ENCODE measurements at places on chromosomes 4 and X.

- H3K4me1 ChIP-seq: no peaks in the 10 kb centered on the region
- no peak overlapping the region for H3K27ac ChIP-seq
- no peaks in the 10 kb centered on the region for H3K36me3 ChIP-seq
- DNase-seq: no peak
- H3K4me3 ChIP-seq: no peak overlapping the region
These were observed 33.8 kb upstream of the SLIT2 start for GRCh38 chr4:20217951-20218350.

GRCh38 chr4:44760142-44760898, 34.0 kb upstream of the GNPDA2 start:
- DNase-seq: no peak
- H3K27me3 ChIP-seq: no peaks in the 10 kb centered on the region
- H3K27ac ChIP-seq: no peak overlapping the region

GRCh38 chr4:77930154-77930639, 67.6 kb downstream of the MRPL1 start:
- H3K4me1 ChIP-seq: no peaks in the 10 kb centered on the region
- no peak overlapping the region for H3K27ac ChIP-seq
- H3K27me3 ChIP-seq: no peaks in the 10 kb centered on the region

DNA sequence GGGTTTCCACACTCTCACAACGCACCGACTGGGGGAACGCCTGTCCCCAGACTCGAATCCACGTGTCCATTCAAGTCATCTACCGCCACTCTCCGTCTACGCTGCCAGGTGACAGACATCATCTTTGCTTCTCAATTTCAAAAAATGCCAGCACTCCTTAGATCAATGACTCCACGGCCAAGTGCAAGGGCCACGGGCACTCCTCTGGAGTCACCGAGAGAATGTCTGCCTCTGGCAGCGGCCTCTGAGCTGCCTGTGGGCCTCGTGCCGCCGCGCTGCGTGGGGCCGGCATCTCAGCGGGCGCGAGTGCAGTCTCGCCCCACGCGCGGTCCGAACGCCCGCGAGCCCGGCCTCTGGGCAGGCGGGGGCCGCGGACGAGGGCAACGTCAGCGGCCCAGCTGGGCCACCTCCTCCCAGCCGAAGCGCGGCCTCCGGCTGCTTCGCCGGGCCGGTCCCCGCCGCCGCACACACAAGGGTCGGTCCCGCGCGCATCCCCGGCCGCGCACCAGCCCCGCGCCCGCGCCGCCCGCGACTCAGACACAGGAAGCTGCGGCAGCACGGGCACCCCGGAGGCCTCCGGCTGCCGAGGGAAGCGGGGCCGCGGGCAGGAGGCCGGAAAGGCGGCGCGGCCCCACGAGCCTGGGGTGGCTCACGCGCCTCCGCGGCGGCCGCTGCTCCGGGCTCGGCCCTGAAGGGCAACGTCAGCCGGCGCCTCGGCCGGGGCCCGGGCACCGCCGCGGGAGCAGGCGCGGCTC, 450 bp downstream of the ACSL1 start:
- no peaks in the 10 kb centered on the region for H3K27me3 ChIP-seq
- peak overlapping the region; percentile 56 for H3K4me3 ChIP-seq
- no peak overlapping the region for H3K27ac ChIP-seq
- no peaks in the 10 kb centered on the region for H3K36me3 ChIP-seq
- peaks cover 14% of the 10 kb centered on the region for H3K4me1 ChIP-seq

DNA sequence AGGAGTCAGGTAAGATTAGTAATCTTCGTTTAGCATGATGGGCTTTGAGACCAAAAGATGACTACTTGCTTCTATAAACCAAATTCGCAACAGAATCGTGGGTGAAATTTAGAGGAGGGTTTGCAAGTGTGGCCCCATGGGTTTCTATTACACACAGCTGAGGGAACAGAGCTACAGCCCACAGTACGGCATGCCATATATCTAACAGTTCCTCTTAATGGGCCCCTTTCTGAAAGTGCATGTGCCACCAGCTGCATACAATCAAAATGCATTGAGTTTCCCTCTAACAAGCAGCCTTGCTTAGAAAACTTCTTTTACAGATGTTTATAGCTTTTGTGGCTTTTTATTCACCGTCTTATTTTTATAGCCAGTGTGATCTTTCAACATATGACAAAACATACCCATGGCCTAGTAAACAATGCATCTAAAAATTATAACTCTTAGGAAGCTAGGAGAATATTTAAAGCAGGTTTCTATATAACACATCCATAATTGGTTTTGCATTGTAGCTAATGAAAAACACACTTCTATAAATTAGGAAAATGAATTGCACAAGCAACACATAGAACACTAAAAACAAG, 202.1 kb downstream of the PRDM5 start:
- H3K4me1 ChIP-seq: no peaks in the 10 kb centered on the region
- no peak for DNase-seq
- no peak overlapping the region for H3K4me3 ChIP-seq
- H3K27me3 ChIP-seq: peaks cover under 1% of the 10 kb centered on the region

DNA sequence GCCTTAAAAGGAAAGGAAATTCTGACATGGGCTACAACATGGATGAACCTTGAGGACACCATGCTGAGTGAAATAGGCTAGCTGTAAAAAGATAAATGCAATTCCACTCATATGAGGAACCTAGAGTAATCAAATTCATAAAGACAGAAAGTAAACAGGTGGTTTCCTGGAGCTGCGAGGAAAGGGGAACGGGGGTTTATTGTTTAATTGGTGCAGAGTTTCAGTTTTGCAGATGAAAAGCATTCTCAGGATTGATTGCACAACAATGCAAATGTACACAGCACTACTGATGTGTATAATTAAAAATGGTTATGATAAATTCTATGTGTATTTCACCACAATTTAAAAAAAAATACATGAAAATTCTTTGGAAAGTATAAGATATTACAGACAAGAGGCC, 24.0 kb downstream of the PLRG1 start:
- no peak overlapping the region for H3K4me3 ChIP-seq
- DNase-seq: no peak
- H3K27ac ChIP-seq: no peak overlapping the region
- no peaks in the 10 kb centered on the region for H3K27me3 ChIP-seq

DNA sequence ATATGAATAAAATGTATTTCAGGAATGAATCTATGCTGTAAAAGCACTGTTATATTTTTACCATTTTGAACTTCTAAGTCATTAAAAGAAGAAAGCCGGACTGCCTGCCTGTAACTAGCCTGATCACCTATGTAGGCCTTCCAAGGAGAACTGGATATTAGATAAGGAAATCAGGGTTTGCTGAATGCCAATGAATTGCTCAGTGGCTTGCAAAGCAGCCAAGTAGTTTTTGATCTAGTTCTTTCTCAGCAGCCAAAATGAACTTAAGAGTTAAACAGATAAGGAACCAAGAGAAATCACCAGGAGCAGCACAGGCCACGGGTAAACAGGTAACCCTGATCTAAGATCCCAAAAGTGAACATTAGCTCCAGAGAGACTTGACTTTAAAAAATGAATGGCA, 3.3 kb downstream of the ANXA5 start:
- H3K4me1 ChIP-seq: no peaks in the 10 kb centered on the region
- H3K36me3 ChIP-seq: no peaks in the 10 kb centered on the region
- no peaks in the 10 kb centered on the region for H3K27me3 ChIP-seq

DNA sequence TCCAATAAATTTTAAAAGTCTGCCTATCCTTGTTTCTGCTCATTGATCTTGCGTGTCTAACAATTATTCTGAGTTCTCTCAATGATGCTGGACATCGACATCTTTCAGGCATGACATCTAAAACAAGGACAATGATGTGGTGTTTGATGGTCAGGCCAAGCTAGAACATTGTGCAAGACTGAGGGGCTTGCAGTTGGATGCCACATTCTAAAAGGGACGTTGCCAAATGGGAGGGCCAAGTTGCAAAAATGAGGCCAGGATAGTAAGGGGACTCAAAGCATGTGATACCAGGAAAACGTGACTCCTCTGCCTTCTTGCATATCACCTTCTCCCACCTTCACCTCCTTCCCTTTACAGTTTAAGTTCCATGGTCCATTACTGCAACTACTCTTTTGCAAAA, 29.4 kb upstream of the NSUN7 start:
- DNase-seq: no peak
- no peaks in the 10 kb centered on the region for H3K27me3 ChIP-seq
- no peaks in the 10 kb centered on the region for H3K36me3 ChIP-seq
- no peak overlapping the region for H3K27ac ChIP-seq
- H3K4me3 ChIP-seq: no peak overlapping the region

DNA sequence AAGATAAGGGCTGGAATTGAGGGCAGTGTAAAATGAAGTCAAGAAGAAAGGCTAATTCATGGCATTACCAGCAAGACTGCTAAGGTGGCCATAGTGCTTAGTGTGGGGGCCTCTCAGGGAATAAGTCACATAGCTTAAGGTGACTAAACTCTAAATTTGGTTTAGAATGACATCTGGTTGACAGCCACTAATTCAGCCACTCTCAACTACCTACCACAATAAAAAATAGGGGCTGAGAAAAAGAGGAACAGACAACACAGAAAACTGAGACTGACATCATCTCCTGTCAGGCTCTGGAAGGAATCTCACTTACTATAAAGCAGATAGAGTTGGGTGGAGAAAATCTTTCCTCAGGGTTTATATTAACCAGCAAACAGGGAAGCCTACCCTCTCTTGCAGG, 96.9 kb downstream of the CHRDL1 start:
- no peak overlapping the region for H3K4me3 ChIP-seq
- H3K36me3 ChIP-seq: no peaks in the 10 kb centered on the region
- H3K27me3 ChIP-seq: no peaks in the 10 kb centered on the region
- H3K27ac ChIP-seq: no peak overlapping the region
